Smooth muscle cell of trachea (primary cell): ENCODE measurements at places on chromosomes 3 and 15. TPM values are rescaled to one million over a fixed set of nuclear protein-coding genes. Genes with fewer than 3 reads are reported as not detected.

Gene LSMEM2
- 0.17 TPM in 1 of 2 replicates, not detected in the other for total RNA-seq

Gene SHC4
- 2.0 and 3.0 TPM in 2 replicates for total RNA-seq

Gene GNAT1
- total RNA-seq = not detected in 2 replicates

Gene FAM174B
- total RNA-seq = 1.2 and 2.8 TPM in 2 replicates

Gene SLC51A
- total RNA-seq = not detected in 2 replicates

Gene LEKR1
- 0.50 and 5.1 TPM in 2 replicates for total RNA-seq

Gene MTMR10
- 12.1 and 16.3 TPM in 2 replicates for total RNA-seq

Gene PAK6
- under 0.01 and 0.29 TPM in 2 replicates for total RNA-seq

Gene SLC6A20
- total RNA-seq = under 0.01 TPM in 1 of 2 replicates, not detected in the other

Gene STAG1
- 38.5 and 54.7 TPM in 2 replicates for total RNA-seq

Gene LRRIQ4
- total RNA-seq = not detected in 2 replicates

Gene SMCO1
- not detected in 2 replicates for total RNA-seq

Gene MAP1A
- 150 and 180 TPM in 2 replicates for total RNA-seq

Gene SLC9C1
- not detected in 2 replicates for total RNA-seq

Gene CCDC9B
- 21.2 and 39.2 TPM in 2 replicates for total RNA-seq

Gene CCR1
- total RNA-seq = 4.5 and 7.6 TPM in 2 replicates

Gene GOLGA8J
- not detected in 2 replicates for total RNA-seq

Gene ZNF501
- 6.3 and 7.6 TPM in 2 replicates for total RNA-seq

Gene GAP43
- total RNA-seq = 0.33 and 1.7 TPM in 2 replicates

Gene IGDCC3
- not detected in 2 replicates for total RNA-seq

Gene TEX55
- total RNA-seq = not detected in 2 replicates

Gene DTWD1
- 50.3 and 61.0 TPM in 2 replicates for total RNA-seq

Gene CHRM5
- under 0.01 and 0.15 TPM in 2 replicates for total RNA-seq

Gene ACVR2B
- total RNA-seq = 1.8 and 2.0 TPM in 2 replicates

Gene ALDH1A3
- 53.5 and 71.5 TPM in 2 replicates for total RNA-seq

Gene AMIGO3
- 0.29 and 1.8 TPM in 2 replicates for total RNA-seq

Gene UNC13C
- not detected in 2 replicates for total RNA-seq

Gene HACL1
- total RNA-seq = 14.4 and 28.5 TPM in 2 replicates

Gene ARNT2
- 4.7 and 13.6 TPM in 2 replicates for total RNA-seq

Gene TRPM1
- total RNA-seq = not detected in 2 replicates

Gene TF
- total RNA-seq = 0.17 TPM in 1 of 2 replicates, not detected in the other

Gene FSIP1
- 1.6 and 2.6 TPM in 2 replicates for total RNA-seq

Gene ITGB5
- total RNA-seq = 167 and 309 TPM in 2 replicates
